Anterior cingulate cortex (tissue), 58 donors: ENCODE measurements at places on chromosomes 16 and 17.

- no peak for DNase-seq
Observed at GRCh38 chr17:20133517-20133916, 124.4 kb downstream of the SPECC1 start.

DNA sequence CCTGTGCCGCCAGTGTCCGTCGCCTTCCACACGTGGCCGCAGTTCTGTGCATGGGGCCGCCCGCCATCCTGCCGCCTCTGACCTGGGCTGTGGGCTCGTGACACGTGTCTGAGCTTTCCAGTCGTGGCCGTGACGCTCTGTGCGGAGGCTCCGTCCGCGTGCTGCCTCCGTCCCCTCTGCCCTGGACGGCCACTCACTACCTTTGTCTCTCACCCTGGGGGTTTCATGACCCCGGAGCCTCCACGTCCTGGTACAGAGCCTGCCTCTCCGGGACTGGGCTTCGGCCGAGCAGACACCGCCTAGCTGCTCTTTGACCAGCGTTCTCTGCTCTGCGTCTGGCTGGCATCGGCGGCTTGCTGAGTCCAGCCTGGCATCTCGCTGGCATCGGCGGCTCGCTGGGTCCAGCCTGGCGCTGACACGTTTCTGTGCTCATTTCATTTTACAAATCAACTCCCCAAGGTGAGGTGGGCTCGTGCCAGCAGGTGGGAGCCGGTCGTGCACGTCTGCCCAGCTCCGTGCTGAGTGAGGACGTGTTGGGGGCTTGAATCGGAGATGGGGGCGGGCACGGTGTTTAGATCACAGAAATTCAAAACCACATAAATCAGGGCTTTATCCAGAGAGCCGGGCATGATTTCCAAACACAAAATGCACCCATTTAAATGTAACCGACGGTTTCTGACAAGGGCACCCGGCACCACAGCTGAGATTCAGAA, 44.3 kb upstream of the GNG13 start:
- no peak for DNase-seq

DNA sequence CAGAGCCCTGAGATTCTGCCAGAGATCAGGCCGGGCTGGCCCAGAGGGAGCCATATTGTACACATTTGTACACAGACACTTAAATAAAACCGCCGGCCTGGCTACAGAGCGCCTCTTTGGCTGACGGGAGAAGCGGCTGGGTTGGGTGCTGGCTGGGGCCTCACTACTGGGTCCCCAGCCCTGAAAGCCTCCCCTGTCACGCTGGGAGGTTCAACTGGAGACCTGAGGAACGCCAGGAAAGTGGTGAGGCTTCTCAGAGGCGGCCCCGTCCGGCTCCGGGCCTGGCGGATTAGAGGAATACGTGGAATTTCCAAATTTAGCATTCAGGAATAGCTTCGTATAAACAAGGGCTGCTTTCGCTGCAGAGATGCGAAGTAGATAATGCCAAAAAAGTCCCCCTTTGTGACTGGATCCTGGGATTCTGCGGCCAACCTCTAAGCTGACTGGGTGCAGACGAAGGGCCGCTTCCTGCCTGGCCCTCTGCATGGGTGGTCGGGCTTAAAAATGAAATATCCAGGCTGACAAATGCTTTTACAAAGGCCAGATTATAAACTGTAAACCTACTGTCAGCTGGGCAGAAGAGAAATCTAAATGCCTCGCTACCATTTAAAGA, 252.4 kb downstream of the IRF8 start:
- DNase-seq: no peak

GRCh38 chr16:1493746-1494094, 560 bp downstream of the TELO2 start:
- no peak for DNase-seq
